Esophagus muscularis mucosa (tissue), 4 donors: ENCODE measurements at places on chromosomes 12 and 14. TPM values are rescaled to one million over a fixed set of nuclear protein-coding genes. Genes with fewer than 3 reads are reported as not detected.

Gene TAS2R9
- not detected for total RNA-seq

Gene MIPOL1
- 11.4 TPM for total RNA-seq

Gene TPH2
- not detected for total RNA-seq

Gene C12orf42
- total RNA-seq = not detected

Gene RHOJ
- 11.0 TPM for total RNA-seq

Gene AQP5
- total RNA-seq = 0.83 TPM

Gene TCP11L2
- 38.8 TPM for total RNA-seq

Gene IL22
- total RNA-seq = not detected

Gene FOXA1
- total RNA-seq = not detected

Gene KRT6B
- not detected for total RNA-seq

Gene PRIMA1
- 23.7 TPM for total RNA-seq

Gene SCNN1A
- 3.3 TPM for total RNA-seq

Gene DNAH10
- not detected for total RNA-seq

DNA sequence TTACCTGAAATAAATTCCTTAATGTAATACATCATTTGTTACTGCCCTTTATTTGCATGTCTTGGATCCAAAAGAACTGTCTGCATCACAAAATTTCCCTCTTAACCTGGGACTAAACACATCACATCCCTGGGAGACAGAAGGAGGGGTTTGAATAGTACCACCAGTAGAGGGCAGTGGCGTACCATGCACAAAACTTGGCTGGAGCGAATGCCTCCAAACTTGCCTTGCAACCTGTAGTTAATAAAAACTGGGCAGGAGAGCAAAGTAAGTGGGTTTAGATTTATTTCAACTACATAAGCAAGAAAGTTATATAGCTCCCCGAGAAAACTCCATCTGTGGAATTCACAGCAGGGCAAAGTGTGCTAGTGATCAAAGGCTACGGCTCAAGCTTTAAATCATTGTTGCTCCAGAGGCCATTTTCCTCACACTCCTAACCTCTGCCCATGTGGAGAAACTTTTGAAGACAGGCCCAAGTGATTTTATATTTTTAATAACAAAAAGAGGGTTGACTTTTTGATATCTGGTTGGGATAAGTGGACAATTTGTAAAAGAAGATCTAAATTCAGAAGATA is 1176.7 kb upstream of the SEL1L start:
- DNase-seq = no peak

DNA sequence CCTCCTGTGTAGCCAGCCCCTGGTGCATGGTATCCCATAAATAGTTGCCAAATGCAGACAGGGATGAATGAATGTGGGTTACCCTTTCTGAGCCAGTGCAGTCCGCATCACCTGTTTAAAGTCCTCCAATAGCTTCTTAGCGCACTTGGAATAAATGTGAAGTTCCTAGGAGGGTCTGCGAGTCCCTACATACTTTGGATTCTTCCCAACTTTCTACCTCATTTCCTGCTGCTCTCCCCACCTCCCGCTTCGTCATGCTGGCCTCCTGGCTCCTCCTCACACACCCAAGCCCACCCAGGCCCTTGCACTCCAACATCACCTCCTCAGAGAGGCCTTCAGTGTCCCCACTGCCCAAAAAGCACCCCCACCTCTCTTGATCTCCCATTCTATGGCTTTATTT is 17.7 kb downstream of the RFX4 start:
- DNase-seq = no peak

DNA sequence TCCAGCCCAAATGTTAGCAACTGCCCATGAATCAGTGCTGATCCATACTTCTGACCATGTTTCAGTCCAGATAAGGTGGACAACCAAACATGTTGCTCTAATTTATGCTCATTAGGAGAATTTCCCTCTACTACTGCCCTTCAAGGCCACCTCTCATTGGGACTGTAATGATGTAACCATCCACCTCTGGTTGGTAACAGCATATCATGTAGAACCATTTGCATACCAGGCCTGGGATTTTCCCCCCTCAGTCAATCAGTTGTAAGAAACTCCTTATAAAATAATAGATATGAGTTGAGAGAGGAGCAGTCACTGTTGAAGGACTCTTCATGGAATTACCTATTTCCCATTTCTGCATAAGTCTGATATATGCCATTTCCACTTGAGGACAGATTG is 17.8 kb upstream of the YAF2 start:
- no peak for DNase-seq

- DNase-seq = no peak
These were observed 11.5 kb downstream of the CCDC175 start for GRCh38 chr14:59565087-59565486.

DNA sequence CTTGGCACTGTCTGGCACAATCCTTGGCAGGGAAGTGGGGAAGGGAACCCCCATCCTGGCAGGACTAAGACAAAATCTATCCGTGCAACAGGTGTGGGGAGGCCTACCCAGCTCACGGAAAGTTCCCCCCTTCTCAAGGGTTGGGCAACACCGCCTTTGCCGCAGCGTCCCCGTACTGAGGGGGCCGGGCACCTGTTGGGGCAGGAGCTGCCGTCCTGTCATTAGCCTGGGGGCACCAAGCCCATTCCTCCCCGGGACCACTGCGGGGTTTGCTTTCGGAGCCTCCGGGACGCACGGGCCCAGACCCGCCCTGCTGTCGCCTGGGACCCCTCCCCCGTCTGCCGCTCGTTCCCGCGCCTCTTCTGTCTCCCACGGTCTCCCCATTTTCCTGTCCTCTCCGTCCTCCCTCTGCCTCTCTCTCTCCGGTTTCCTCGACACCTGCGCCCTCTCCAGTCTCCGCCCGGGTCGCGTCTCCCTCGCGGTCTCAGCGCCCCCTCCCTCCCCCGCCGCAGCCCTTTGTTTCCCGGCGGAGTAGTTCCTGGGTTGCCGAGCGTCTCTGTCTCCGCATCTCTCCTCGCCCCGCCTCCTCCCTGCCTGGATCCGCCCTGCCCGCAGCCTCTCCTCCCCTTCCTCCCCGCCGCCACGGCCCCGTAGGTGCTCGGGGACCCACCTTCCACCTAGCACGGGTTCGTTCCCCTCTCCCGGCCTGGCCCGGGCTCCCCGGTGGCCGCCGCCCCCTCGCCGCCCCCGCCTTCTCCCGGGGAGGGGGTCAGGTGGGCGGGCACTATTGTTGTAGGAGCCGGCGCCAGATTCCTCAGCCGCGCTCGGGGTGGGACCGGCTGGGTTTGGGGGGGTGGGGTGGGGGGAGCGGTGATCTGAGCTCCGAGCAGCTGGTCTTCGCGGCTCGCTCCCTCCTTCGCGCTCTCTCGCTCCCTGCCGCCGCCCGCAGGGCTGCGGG is at the start of gene CACNB3:
TSS of gene CACNB3 (plus strand) at position 624 of the 958 bp plus-strand sequence. CDS start 434 bp downstream, outside the sequence.
- DNase-seq = no peak

DNA sequence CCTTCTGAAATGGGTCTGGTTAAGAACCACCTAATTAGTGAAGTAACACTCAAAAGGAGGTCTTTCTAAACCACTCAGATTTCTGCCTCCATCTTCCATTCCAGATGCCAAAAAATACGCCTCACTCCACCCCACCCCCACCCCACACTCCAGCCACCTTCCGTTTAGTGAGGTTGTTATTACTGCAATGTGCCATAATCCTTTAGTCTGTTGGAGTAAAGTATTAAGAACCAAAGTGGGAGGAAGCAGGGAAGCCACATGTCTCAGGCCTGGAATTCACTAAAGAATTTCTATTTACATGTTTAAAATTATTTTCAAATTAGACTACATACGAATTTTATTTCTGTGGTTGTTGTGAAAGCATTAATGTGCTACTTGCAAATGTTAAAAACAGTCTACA is 7.4 kb downstream of the KIF21A start:
- no peak for DNase-seq

GRCh38 chr12:1591543-1591942 is 2.8 kb downstream of the FBXL14 start:
- no peak for DNase-seq

DNA sequence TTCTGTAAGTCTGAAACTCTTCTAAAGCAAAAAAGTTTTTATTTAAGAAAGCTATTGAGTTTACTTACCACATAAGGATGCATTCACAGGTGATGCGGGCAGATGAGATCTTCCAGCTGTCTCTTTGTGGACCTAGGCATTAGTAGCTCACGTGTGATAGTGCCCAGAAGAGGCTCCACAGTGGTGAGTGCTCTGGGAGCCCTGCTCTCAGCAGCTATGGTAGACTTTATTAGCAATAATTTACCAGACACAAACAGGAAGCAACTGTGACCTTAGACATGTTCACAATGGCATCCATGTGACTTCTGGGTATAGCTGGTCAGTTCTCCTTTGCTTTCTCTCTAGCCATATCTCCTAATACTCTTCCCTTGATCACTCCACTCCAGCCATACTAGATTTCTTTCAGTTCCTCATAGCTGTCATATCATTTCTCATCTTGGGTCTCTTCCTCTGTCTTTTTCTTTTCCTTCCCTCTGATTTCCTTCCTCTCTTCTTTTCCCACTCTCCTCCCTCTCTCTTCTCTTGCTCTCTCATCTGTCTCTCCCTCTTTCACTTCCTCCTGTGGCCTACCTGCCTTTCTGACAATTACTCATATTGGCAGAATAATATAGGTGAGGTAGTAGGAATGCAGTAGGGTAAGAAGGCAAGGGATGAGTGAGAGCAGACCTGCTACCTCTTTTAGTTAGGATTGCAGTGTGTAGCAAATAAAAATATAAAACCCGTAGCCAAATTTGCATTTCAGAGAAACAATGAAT is 75.2 kb upstream of the SCAF11 start:
- DNase-seq = no peak

DNA sequence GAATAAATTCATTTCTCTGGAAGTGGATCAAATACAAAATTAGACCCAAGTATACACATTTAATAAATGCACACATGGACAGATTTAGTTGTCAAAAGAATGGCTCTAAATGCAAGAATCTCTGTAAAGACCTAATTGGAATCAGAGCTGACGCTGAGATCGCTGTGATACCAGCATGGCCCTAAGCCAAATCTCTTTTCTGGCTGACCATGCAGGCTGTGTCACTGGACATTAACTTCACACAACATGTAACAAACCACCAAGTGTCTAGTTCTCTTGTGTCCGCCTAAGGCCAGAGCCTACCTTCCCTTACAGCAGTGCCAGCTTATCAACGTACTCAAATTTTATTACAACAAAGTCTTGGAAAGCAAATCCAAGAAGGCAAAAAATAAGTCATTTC is 127.5 kb downstream of the MED13L start:
- DNase-seq = no peak

- DNase-seq = peak; percentile 96
These were observed 157.9 kb upstream of the PARP11 start for GRCh38 chr12:4030929-4031702.

DNA sequence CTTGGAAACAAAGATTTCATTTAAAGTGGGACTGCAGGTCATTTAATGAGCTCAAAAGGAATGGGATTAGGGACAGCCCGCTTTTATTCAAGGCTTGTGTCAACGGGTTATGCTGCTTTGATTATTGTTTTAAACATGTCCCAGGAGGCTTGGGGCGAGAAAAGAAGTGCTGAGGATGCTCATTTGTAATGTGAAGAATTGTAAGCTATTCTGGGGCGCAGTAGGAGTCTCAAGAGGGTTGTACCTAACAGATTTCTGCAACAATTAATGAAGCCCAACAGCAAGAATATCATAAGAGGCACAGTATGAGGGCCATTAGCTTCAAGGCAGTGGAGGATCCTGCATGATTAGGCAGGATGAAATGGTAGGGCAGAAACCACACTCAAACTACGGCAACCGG is 122.5 kb downstream of the KTN1 start:
- peak; percentile 81 for DNase-seq

DNA sequence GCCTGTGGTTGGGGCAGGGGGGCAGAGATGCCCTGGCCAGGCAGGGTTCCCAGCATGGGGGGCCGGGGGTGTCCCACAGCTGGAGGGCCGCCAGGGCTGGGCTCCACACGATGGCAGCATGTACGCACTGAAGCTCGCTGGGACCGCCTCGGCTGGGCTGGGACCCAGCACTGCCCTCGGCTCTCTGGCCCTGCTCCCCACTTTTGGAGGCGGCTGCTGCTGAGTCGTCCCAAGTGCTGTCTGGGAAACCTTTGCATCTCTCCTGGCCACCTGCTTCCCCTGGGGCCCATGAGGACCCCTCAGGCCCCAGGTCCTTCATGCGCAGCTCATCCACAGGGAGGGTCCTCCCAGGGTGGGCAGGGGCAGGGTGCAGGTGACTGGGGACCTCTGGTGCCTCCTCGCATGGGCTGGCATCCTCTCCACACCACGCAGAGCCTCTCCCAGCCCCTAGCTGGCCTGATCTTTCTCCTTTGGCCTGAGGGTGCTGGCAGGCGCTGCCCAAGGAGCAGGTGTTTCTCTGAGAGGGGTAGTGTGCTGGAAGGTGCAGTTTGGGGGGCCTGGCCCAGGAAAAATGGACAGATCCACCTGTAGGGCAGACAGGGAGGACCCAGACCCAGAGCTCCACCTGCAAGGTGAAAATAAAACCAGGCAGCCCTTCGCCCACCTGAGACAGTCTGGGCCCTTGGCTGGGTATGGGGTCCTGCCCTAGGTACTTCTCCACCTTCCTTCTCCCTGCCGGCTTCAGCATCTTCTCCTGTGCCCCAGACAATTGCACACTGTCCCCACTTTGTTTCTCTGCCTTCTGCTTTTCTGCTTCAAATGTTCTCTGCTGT is 46.9 kb downstream of the DLK1 start:
- no peak for DNase-seq

- no peak for DNase-seq
These were observed 3.6 kb downstream of the LRP10 start for GRCh38 chr14:22875003-22875747.

- no peak for DNase-seq
These were observed 614.7 kb upstream of the TMEM132C start for GRCh38 chr12:127652281-127652680.

DNA sequence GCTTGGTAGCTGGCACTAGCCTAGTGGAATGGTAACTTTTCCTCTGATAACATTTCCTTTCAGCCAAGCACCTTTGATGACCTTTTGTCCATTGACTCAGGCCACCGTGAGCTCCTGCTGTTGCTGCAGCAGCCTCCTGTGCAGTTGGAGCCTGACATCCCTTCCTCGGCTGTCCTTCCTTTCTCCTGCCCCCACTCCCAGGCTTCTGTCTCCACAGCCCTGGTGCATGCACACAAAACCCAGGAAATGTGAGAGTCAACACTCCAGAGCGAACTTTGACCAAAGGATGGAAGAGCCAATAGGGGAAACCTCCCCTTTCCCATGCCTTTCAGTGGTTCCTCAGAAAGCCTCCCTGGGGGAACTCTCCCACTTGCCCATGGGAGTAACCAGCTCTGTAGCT is 115.0 kb downstream of the TMEM260 start:
- no peak for DNase-seq

- DNase-seq = no peak
These were observed 19.1 kb downstream of the VASH1 start for GRCh38 chr14:76780360-76780759.

DNA sequence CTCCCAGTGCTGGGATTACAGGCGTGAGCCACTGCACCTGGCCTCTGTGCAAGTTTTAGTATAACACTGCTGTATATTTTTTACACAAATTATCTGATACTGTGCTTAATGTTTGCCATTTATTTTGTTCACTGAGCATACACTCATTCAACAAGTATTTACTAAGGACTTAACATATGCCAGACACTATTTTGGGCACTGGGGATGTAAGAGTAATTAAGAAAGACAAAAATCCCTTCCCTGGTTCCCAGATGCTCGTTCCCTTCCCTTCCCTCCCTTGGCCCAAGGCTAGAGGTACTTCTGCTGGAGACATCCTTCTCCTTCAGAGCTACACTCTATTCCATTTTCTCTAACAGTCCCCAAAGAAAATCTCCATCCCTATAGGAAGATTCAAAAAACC is 12.5 kb downstream of the CIT start:
- DNase-seq = no peak

- no peak for DNase-seq
These were observed 269.4 kb upstream of the NOVA1 start for GRCh38 chr14:26867171-26867757.

- no peak for DNase-seq
These were observed 4.9 kb downstream of the SLC48A1 start for GRCh38 chr12:47777741-47778558.
